ENCODE measurements at places on chromosomes 16 and 17.

DNA sequence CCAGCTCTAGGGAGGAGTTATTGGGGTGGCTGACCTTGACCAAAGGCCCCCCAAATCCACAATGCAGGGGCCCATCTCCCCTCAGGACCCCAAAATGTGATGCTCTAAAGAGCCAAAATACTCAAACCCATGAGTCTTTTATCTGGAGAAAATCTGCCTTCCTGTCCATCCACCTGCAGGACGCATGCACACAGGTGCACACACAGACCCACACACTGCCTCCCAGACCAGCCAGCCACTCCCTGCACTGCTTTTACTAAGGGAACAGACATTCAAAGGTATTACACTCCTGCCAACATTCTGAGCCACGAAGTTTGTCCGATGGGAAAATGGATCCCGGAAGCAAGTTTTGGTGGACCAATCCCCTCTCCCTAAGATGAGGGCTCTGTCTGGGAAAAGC is 76.1 kb upstream of the CDH5 start:
- DNase-seq: no peak

GRCh38 chr17:79062691-79063090 is 11.9 kb upstream of the ENGASE start:
- no peak for DNase-seq

- DNase-seq: no peak
Observed at GRCh38 chr17:41553987-41554680, 17.7 kb downstream of the KRT9 start.

- DNase-seq: no peak
Observed at GRCh38 chr17:80279895-80280294, 19.2 kb downstream of the RNF213 start.

DNA sequence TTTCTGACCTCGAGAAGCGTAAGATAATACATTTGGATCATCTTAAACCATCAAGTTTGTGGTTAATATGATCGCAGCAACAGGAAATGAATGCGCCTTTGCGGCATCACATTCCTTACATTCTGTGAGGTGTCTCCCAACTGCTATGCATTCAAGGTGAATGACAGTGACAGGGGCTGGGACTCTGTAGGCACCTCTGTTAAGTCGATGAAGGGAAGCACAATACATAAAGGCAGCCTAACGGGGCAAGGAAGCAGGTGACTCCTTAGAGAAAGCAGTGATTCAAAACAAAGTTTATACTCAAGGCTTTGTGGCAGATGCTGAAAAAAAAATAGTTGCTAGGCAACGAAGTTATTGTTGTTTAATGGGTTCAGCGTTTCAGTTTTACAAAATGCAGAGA is 21.6 kb upstream of the EVPL start:
- no peak for DNase-seq

DNA sequence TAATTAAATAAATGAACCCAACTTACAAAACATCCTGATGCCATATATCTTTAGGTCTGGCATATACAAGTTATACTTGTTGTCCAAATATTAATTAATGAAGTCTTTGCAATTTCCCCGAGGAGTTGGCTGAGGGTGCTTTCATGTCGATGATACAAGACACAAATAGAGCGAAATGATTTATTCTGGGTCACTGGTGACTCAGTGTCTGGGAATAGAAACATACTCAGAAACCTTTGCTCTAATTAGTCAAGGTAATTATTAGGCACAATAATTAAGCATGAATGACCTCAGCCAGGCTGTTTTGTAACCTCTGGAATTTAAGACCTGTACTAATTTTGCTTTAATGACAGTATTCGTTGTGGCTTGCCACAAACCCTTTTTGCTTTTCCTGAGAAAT is 37.0 kb upstream of the HAPSTR1 start:
- no peak for DNase-seq

- DNase-seq: no peak
Observed at GRCh38 chr17:57553991-57554825, 190.9 kb downstream of the CCDC182 start.

GRCh38 chr16:9627427-9627826 is 536.0 kb downstream of the HAPSTR1 start:
- DNase-seq: no peak

DNA sequence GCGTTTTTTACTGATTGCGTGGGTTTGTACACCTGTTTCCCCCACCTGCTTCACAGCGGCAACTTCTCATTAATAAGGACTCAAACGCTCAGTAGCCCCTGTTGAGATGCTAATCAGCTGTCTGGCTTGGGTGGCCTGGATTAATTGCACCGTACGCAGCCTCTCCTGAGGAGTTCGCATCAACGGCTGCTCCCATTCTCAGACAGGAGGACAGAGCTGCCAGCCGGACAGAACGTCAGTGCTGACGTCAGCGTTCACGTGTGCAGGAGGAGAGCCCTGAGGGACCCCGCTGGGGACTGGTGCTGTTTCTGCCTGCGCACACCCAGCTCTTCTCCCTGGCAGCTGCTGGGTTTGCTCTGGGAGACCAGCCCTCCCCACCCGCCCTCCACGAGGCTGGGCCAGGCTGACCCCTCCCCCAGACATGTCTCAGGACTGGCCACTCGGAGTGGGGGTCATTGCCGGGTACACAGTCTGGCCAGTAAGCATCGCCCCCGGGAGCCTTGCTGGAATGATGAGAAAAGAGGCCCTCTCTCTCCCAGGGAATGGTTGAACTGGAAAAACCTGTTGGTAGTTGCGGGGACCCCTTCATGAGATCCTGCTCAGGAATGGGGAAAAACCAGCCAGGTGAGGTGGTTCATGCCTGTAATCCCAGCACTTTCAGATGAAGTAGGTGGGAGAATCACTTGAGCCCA is 5.7 kb upstream of the BANP start:
- DNase-seq: no peak

DNA sequence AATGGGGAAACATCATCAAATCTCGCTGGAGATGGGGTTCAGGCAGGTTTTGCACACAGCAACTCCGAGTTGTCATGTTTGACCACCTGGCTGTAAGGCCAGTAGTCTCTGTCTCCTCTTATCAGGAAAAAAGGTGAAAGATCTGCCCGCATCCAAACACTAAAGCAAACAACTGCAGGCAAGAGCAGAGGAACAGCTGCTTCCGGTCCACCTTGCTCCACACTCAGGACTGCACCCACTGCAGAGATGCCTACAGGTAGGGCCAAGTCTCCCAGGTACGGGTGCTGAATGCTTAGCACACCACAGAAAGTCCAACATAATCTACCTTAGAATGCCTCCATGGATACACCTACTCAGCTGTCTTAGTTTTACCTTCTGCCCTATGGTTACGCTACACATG is 7.3 kb downstream of the TEX2 start:
- no peak for DNase-seq

DNA sequence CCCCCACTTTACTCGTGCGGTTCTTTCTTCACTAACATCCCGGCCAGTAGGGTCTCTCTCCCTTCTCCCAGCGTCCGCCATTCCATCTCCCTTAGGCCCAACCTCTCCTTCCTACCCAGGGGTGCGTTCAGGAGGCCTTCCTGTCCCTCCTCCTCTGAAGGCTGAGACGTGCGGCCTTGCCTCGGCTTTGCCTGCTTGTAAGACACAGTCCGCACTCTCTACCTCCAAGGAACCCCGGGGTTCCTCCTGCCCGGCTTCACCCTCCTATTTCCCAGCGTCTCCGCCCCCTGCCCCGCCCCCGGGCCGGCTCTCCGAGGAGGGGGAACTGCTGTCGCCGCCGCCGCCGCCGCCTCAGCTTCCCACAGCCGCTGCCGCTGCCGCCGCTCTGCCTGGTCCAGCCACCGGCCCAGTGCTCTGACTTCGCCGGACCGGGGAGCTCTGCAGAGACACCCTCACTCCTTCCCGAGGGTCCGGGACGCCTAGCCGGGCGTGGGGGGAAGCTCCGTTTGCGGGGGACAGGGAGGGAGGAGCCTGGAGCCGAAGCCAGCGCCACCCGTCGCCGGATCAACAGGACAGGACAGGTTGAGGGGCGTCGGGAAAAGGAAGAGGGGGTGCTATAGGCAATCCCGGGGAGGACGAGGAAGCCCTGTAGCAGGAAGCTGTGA is 1.2 kb upstream of the FGF11 start:
- DNase-seq: no peak

DNA sequence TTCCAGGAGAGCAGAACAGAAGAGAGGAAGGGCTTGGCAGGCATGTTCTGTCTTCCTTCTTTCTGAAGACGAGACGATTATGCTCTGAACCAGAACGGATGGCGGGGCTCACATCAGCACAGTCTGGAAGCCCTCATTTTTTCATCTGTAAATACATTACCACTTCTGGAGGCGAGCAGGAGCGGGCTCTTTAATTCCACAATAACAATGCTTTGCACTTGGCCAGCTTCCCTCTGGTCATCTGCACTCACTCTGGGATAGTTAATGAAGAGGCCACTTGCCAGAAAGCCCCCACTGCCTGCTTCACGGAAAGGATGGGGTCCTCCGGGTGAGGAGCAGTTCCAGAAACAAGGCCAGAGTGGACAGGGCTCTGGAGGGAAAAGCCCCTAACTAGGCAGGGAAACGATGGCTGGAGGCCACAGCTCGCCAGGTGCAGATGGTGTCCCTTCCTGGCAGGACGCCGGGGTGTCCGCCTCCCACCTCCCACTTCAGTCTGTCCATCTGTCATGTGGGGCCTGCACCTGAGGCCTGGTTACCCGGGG is 13.1 kb upstream of the BCAR1 start:
- no peak for DNase-seq

- DNase-seq: no peak
Observed at GRCh38 chr16:73418691-73419090, 370.8 kb upstream of the ZFHX3 start.

GRCh38 chr17:18224387-18225120 is 881 bp upstream of the LLGL1 start:
- DNase-seq: no peak

- no peak for DNase-seq
Observed at GRCh38 chr17:71983828-71984227, 137.0 kb upstream of the SOX9 start.

- DNase-seq: no peak
Observed at GRCh38 chr16:62021161-62021581, 15.1 kb downstream of the CDH8 start.

DNA sequence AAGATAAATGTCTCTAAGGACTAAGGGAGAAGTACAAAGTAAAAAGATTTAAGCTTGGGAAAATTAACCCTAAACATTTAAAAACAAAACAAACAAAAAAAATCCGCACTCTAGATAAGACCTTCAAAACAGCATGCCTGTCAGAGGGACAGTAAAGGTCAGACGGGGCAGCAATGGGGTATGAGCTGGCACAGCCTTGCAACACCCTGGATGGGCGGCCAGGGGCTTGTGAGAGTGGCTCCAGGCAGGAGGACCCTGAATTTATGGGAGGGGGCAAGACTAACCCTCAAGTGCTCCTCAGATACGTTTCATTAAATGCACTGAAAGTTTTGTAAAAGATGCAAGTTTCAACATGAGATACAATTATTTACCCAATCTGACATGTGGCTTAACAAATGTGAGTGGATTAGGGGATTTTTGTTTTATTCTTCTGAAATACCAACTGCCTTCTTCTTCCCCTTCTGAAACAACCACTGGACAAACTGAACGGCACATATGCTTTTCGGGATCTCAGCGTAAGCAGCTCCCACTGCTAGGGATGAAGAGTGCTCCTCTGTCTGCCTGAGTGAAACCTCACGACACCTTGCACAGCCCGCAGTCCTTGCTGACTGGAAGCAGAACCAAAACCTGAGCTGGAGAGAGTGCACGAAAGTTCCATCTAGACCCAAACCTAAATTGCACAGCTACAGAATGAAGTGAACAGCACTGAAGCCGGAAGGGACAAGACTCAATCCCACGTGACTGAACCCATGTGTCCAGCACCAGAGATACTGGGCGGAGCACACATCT is 128.4 kb downstream of the ANKRD11 start:
- DNase-seq: no peak

GRCh38 chr17:35892091-35893035 is 12.2 kb upstream of the CCL5 start:
- no peak for DNase-seq

GRCh38 chr16:30382111-30382881 is at the start of gene SEPTIN1:
TSS of gene SEPTIN1 (minus strand) at chr16:30382561. CDS start at chr16:30382542, 19 bp downstream.
- DNase-seq: no peak

- no peak for DNase-seq
Observed at GRCh38 chr17:7019839-7020519, 2.9 kb upstream of the BCL6B start.

- DNase-seq: no peak
Observed at GRCh38 chr17:37562016-37562745, 47.0 kb downstream of the SYNRG start.

DNA sequence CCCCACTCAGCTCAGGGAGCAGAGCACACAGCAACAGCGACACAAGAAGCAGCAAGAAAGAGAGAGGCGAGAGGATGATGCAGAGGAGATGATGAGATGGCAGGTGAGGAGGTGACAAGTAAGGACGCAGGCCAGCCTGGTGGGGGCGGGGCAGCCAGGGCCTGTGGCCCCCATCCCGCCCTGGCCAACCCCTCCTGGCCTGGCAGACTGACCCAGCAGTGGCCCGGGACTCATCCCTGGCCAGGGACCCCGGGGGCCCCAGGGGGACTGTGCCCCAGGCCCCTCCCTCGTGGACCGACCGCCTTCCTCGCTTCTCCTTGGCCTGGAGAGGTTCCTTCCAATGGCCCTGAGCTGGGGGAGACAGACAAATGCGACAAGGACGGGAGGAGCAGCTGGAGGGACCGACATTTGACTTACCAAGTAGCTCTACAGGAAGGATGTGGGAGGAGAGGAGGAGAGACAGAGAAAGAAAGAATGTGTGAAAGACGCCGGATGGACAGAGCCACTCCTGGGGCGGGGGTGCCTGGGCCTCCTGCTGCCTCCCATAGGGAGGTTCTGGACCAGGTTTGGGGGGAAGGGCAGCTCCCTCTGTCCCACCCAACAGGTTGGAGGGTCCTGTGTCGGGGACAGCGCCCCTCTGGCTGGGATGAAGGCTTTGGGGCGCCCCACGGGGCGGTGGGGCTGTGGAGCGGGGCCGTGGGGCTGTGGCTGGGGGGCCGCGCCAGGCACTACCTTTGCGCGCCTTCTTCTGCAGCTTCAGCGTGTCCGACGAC is 6.8 kb downstream of the MTSS2 start:
- no peak for DNase-seq

DNA sequence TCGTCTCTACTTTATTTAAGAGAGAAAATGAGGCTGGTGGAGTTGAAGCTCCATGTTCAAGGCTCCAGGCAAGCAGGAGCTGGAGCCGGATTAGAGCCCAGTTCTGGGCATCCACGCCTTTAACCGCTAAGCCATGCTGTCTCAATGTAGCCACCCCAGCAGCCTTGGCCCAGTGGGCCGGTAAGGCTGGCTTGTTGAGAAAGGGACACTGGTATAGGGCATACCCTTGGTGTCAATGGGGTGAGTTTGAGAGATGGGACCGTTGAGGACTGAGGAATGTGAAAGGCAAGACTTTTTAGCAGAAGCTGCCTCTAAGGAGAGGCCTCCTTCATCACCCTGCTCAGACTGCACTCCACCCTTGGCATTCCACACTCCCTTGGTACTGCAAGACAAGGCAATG is 147.4 kb downstream of the CYLD start:
- no peak for DNase-seq

GRCh38 chr17:59287452-59287851 is 44.0 kb upstream of the YPEL2 start:
- DNase-seq: peak; percentile 76

DNA sequence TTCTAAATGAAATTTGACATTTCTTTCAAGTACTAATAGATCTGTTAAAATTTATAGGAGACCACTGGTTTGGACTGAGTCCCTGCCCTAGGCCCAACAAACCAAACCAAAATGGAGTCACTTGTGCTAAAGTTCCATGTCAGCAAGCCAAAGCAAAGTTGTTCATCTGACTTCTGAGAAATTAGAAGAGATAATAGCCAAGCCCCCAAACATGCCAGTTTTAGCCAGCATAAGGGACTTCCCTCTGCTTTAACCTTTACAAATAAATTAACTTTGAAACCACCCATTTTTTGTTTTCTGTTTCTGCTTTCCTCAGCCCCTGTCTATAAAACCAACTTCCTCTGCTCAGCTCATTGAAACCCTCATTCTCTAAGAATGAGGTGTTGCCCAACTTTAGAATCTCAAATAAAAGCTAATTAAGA is 18.9 kb downstream of the CDR2 start:
- DNase-seq: no peak
